ENCODE measurements at places on chromosomes 16 and 17.
A peak's percentile ranks its signal among the peaks of the same experiment; 100 is the strongest.

DNA sequence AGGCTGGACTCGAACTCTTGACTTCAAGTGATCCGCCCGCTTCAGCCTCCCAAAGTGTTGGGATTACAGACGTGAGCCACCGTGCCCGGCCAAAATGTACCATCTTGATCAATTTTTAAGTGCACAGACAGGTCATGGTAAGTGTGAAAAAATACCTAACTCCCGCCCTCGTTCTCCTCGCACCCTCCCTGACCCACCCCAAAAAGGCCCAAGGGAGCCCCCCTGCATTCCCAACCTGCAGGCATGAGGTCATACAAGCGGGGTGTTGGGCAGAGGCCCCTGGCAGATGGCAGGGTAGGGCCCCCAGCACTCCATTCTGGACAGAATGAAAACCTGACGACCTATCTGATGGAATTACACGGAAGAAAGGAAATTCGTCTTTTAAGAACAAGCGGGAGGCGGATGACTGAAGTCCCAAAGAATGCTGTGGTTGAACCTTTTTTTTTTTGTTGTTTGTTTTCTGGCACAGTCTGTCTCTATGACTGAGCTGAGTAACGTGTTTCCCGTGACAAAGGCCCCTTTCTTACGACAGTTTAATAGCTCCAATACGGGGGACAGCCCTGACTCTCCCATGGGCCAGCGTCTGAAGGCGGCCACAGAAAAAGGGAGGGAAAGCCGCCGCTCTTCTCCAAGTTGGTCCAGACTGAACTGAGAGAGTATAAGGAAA is 376.4 kb downstream of the SLC39A11 start:
- DNase-seq, result no peak

GRCh38 chr17:58250344-58251011 is 12.1 kb downstream of the LPO start:
- no peak for DNase-seq

DNA sequence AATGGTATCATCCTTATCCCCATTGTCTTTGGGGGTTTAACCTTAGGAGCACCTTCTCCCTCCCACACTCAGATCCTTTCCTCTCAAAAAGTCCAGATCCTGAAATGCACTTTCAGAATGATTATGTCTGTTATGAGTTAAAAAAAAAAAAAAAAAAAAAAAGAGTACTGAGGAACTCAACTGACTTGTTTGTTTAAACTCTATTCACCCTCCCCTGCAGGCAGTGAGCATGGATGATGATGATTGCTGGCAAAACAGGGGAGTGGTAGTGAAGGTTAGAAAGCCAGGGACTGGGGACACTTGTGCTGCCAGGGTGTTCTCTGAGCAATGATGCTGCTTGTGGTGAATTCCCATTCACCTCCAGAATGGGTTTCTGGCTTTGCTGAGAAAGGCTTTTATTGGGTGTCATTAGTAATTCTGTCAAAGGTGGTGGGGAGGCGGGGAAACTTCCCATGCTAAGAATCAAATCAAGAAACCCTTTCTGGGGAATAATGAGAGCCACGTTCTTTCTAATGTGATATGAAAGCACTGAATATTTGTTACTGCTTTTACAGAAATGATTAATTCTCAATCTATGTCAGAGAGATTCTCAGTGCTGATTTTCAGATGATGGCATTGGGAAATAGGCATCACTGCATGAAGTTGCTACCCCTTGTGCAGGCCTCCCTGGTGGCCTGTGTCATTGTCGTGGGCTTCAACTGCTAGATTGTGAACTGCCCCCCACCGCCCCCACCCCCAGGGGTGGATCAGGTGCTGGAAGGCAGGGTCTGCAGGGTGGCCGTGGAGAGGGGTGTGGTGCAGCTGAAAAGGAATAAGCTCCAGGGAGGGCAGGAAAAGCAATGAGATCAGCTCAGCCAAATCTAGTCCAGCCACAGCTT is 14.1 kb downstream of the CCL4 start:
- no peak for DNase-seq

GRCh38 chr17:77233635-77234334 is 93.0 kb downstream of the SEC14L1 start:
- DNase-seq, result peak; percentile 56

- DNase-seq, result no peak
These were observed 7.5 kb downstream of the TIMP2 start for GRCh38 chr17:78917451-78918275.

GRCh38 chr17:14986127-14986526 is 279.0 kb downstream of the PMP22 start:
- DNase-seq, result no peak

DNA sequence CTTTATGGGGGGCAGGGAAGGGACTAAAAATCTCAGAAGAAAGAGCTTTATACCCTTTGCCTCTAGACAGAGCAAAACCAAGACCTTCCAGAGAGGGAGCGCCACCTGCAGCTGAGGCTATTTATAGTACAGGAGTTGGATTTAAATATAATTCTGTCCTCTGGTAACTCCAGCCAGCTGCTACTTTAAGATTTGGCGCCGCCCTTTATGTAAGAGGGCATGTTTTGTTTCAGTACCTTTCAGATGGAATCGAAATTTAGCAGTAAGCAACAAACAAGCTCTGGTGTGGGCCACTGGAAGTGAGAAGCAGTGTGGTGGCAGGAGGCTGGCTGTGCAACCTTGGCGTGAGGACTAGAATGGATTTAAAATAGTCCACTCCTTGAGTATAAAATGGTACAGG is 5.2 kb upstream of the GUCY2D start:
- peak; percentile 73 for DNase-seq

- DNase-seq, result no peak
These were observed 236.7 kb upstream of the GOT2 start for GRCh38 chr16:58970775-58971174.

DNA sequence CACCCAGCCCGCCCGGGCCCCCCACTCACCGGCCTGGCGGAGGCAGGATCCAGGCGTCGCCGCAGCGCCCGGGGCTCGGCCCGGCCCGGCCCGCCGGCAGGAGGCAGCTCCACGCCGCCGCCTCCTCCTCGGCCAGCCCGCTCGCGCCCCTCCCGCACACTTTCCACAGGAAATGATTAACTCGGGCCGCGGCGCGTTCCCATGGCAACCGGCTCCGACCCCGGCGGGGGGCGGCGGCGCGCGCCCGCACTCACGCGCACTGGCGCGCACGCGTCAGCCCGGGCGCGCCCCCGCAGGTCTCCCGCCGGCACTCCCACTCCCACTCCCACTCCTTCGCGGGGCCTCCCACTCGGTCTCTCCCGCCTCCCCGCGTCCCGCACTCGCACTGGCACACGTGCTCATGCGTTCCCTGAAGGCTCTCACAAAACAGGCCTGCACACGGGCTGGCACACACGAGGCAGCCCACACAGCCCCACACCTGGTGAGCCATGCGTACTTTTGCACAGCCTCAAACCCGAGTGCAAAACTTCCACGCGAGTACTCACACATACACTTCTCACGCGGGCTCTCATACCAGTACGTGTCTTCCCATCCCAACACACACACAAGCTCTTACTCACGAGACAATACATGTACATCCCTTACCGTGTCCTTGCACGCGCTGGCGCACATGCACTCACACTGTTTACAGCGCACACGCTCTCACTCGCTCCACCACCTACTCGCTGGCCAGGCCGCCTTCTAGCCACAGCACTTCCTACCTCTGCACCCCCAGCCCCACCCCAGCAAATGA is at the start of gene KIFC3:
KIFC3 (minus strand) TSS at position 151 of the 793 bp plus-strand sequence. CDS start 4,248 bp downstream, outside the sequence.
- DNase-seq, result peak; percentile 70

- no peak for DNase-seq
These were observed 351.2 kb downstream of the UTP18 start for GRCh38 chr17:51611585-51611984.

- no peak for DNase-seq
These were observed 48.5 kb upstream of the ZCCHC14 start for GRCh38 chr16:87541147-87541871.

GRCh38 chr17:31798205-31798724 is 60.8 kb downstream of the COPRS start:
- DNase-seq, result no peak

DNA sequence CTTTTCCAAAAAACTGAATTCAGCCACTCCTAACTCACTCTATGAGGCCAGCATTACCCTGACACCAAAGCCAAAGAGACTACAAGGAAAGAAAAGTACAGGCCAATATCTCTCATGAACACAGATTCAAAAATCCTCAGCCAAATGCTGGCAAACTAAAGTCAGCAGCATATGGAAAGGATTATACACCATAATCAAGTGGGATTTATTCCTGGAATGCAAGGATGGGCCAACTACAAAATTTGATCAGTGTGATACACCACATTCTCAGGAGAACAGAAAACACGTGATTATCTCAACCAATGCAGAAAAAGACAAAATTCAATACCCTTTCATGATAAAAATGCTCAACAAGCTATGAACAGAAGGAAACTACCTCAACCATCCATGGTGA is 7.7 kb upstream of the AATK start:
- DNase-seq, result no peak

- peak; percentile 22 for DNase-seq
These were observed 12.4 kb upstream of the KATNB1 start for GRCh38 chr16:57723170-57723569.

DNA sequence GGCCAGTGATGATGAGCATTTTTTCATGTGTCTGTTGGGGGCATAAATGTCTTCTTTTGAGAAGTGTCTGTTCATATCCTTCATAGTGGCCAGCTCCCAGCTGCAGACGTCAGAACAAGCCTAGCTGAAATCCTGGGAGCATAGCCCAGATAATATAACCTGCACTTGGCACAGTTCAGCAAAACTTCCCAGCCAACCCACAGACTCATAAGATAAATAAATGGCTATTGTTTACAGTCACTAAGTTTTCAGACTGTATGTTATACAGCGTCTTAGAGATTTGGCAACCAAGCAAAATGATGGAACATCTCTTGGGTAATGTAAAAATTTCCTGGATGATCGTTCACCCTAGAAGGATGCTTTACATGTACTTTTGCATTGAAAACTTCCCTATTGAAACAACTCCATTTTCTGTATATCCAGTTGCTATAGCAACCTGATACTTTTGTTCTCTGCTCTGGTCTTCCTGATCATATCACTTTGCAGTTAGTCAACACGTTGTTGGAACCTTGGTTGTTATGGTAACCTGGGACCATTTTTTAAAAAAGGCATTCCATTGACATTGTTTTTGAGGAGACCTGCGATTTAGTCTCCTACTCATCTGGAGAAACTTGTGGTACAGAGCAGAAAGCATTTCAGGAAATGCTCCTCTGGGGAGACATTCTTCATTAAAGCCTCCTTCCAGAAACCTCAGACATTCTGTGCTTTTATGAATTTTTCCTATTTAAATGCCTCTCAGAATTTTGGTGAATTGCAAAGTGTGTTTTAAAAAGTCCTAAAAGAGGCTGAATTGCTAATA is 378.7 kb downstream of the HS3ST4 start:
- no peak for DNase-seq

- DNase-seq, result no peak
These were observed 16.8 kb downstream of the IL4R start for GRCh38 chr16:27330542-27330941.

- DNase-seq, result no peak
These were observed 65.2 kb downstream of the CYTH1 start for GRCh38 chr17:78716814-78717393.

GRCh38 chr17:56581635-56582627 is 11.6 kb upstream of the NOG start:
- DNase-seq, result no peak

All from hematopoietic multipotent progenitor cell treated with erythropoietin and hydrocortisone succinate and interleukin-3 and kit ligand, for 6 days (in vitro differentiated cells).